AG09319 (cell line): ENCODE measurements at places on chromosomes 4 and X.
A peak's percentile ranks its signal among the peaks of the same experiment; 100 is the strongest.

GRCh38 chrX:96994093-96994492, 110.4 kb downstream of the RPA4 start:
- no peak for DNase-seq

DNA sequence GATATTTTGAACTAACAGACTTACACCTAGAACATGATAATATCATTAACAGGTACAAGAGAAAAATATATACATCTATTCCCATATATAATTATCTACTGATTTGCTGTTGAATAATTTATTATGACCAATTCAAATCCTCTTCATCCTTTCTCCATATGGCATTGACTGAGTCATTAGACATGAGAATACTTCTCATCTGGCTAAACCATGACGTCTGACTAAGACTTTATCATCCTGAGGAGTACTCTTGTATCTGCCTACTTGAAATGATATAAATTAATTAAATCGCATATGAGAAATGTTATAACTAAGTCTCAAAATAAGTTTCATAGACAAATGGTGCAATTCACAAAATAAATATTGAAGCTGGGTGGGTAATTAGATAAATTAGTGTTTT, 67.4 kb downstream of the EMCN start:
- DNase-seq, result no peak

- DNase-seq, result no peak
Measured at GRCh38 chrX:37922928-37923327, 75.6 kb upstream of the DYNLT3 start.

- no peak for DNase-seq
Measured at GRCh38 chr4:10492464-10492863, 35.2 kb upstream of the ZNF518B start.

GRCh38 chrX:150869450-150869849, 29.0 kb downstream of the CD99L2 start:
- no peak for DNase-seq

- no peak for DNase-seq
Measured at GRCh38 chr4:64327237-64327636, 82.0 kb downstream of the TECRL start.

DNA sequence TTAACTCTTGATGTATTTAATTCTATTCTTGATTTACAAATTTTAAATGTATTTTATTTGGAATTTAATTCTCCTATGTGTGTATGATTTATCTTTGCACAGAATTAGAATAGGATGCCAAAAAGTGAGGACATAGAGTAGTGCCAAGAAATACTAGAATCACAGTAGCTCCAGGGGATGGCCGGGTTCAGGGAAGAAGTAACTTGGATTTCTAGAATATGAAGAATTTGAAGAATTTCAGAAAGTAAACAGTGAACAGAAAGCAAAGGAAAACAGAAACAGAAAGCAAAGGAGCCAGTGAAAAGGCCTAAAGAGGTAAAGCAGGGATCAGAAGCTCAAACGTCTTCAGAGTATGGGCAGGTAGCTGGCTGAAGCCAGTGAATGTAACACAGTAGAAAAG, 1187.6 kb downstream of the RPA4 start:
- DNase-seq, result no peak

- no peak for DNase-seq
Measured at GRCh38 chrX:120462370-120462769, 6.7 kb downstream of the LAMP2 start.

GRCh38 chr4:78197947-78198346, 140.8 kb downstream of the FRAS1 start:
- DNase-seq, result no peak

DNA sequence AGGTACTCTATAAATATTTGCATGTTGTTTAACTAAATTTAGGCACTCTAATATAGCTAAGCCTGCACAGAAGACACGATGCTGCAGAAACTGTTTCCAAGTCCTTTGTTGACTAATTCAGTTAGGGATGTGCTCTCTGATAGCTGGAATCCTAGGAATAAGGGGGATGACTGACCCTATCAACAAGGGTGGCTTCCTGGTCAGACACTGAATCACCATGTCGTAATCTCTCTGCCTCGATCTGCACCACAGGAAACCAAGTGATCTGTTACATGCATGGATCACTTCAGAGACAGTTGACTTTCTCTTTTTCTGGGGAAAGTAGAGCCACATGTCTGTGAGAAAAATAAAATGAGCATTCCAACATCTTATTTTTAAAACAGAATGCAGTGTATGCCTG, 169.1 kb downstream of the GUCY2F start:
- no peak for DNase-seq

GRCh38 chrX:12701628-12702027, 89.6 kb upstream of the PRPS2 start:
- peak; percentile 4 for DNase-seq

DNA sequence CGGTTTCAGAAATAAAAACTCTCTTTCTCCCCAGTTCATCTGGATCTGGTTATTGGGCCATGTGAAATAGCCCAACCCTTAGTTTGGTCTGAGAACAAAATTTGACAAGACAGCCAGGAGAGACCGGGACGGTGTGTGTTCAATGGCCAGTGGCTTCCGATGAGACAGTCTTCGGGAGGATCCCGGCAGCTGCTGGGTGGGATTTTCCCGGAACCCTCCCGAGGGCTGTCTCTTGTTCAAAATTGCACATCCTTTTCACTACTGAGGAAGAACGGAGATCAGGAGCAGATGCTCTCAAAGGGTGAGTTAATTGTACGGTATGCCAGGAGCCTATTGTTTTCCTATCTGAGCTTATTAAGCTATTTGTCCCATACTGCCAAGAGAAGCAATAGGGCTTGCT, 166.5 kb downstream of the PRR32 start:
- no peak for DNase-seq

DNA sequence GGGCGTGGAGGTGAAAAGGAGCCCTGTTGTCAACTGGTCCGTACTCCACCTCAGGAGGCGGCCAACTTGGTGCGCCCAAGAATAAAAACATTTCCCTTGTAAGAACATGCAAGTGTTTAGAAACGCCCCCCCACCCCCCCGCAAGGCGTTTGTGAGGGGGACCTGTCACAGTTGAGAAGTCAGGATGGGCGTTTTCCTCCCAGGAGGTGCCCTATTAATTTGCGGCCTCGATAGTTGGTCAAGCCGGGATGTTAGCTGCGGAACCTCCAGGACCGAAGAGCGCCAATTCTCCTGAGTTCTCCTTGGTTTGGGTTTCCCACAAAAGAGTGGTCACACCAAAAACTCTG, 651 bp upstream of the SAP30 start:
- DNase-seq, result no peak

DNA sequence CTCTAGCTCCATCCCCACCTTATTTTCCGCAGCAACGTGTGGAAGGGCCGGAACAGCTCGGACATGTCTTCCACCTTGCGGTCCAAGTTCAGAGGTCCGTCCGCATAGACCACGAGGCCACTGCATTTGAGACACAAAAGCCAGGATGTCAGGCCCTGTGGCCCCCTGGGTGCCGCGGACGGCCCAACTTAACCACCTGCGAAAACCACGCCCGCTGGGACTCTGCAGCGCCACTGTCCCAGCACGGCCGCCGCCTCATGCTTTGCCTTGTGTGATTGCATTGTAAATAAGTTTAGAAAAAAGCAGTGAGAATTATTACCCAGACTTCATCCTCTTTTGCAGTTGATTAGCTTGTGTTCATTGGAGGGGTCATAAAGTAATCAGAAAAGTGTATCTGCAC, 58.2 kb upstream of the MXD4 start:
- DNase-seq, result no peak

GRCh38 chr4:2182994-2183393, 58.9 kb downstream of the HAUS3 start:
- DNase-seq, result no peak

- DNase-seq, result no peak
Measured at GRCh38 chr4:102799816-102800215, 27.5 kb downstream of the UBE2D3 start.

DNA sequence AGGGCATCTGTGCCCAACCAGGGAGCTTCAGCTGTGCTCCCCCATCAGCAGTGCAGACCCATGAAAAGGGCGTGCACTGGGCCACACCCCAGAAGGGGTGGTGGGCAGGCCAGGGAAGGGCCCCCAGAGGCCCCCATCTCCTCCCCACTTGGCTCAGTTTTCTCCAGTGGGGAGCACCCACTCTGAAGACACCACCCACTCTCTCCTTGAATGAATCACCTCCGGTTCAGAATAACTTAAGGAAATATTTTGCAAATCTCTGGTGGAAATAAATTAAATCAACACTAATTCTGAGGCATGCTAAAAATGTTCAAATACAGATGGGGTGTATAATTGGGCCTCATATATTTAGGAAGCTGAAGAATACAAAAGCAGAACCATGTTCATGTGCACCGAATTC, 41.3 kb upstream of the PPP2R2C start:
- no peak for DNase-seq

DNA sequence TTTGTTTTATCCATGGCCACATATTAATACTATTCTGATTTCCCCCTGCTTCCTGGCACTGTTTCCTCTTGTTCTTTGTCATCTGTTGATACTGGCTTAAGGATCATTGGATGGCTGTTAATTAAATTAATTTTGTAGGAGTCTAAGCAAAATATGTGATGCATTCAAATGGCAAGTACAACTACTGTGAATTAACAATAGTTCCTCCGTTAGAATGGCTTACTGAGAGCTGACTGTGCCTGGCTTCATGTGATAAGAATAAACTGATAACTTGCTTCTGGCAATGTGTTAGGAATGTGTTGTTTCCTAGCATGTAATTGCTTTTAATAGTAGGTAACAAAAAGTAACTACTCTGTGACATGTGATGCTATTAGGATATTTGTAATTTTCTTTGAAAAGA, 98.5 kb downstream of the RPA4 start:
- no peak for DNase-seq

DNA sequence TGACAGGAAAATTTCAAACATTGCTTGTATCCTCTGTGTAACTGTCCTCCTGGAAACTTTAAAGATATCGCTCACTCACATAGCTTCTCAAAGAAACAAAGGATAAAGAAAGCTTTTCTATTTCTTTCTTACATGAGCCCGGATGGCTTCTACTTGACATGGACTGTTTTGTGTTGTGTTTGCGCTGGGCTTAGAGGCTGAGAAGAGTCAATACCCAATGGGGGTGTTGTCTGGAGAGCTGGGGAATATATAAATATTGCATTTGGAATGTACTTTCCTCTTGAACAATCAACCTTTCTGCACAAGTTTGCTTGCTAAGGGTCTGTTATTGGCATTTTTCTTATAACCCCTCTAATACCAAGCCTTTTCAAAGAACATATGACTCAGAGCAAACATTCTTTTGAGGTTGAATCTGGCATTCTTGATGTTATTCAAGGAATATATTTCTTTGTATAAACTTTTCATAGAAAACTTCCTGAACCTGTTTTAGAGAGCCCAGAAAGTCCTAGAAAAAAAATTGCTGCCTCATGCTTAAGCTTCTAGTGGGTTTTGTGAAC, 331.9 kb downstream of the PACRGL start:
- no peak for DNase-seq

GRCh38 chrX:960821-961220, 251.6 kb downstream of the CRLF2 start:
- DNase-seq, result no peak

DNA sequence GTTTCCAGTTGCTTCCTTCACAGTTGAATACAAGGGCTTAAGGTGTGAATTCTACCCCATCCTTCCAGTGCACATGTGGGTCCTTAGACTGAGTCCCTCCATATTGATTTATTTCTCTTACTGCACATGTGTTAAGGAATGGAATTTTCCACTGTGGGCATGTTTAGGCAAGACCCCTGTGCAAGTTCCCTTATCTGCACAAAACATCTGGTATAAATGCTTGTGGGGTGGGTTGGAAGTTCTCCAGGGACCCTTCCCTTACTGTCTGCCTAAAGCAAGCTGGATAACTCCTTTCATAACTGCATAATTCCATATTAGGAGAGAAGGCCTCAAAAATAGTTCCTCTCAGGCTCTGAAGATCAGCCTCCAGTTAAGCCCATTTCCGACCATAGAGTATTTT, 570.9 kb downstream of the ADGRL3 start:
- no peak for DNase-seq

DNA sequence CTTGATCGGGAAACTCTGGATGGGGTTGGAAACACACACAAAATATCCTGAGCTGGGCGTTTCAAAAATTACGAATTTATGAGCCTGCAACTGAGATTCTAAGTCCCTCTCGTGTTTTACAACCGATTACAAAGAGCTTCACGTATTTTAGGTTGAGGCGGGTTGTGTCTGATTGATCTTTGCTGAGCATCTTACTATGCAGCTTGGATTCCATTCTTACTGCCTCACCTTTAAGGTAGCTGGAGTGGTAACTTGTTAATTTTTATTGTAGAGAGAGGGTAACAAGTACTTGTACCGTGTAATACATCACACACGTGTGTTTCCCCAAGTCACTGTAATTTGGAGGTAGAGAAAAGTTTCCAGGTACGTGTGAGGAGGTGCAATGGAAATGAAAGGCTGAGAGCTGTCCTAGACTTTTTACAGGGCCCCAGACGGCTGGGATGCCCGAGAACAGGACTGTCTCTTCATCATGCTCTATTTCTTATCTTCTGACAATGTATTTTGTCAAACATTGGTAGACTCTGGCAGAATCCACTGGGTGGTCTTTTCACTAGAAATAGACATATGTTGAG, 97.8 kb upstream of the TENM3 start:
- DNase-seq, result no peak

- DNase-seq, result no peak
Measured at GRCh38 chr4:6658597-6659075, 18.2 kb downstream of the MRFAP1 start.

DNA sequence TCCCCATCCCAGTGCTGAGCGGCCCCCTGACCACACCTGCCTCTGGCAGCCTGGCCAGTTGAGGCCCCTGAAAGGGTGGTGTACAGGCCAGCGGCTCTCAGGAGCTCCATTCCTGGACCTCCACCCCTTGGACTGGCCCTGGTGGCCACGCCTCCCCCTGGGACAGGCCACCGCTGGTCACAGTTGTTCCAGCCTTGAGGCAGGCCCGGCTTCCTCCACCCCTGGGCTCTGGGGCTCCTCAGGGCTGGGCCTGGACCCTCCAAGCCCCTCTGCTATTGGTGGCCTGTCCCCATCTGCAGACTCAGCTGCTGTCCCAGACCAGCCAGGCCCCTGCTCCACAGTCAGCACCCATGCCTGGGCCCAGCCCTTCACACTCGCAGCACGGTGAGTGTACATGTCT, 93.2 kb upstream of the NKX1-1 start:
- DNase-seq, result no peak

GRCh38 chrX:21955403-21956189, 15.1 kb downstream of the SMS start:
- DNase-seq, result no peak

DNA sequence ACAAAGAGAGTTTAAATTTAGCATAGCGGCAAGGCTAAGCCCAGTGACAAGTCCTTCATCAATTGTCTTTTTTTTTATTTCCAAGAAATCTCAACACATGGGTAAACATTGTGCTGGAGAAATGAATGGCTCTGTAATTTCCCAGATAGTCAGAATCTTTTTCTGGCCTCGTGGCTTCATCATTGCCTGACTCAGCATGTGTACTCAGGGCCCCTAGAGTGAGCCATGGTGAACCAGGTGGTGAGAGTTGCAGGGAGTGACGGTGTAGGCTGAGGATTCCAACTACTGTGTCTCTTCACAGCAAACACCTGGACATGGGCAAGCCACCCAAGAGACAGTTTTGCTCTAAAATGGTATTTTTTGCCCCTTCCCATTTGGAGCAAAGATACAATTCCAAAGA, 43.1 kb upstream of the UCP1 start:
- no peak for DNase-seq

- no peak for DNase-seq
Measured at GRCh38 chr4:56704089-56704871, 23.2 kb upstream of the HOPX start.

GRCh38 chr4:35565640-35566039, 678.7 kb downstream of the ARAP2 start:
- DNase-seq, result no peak
